ENCODE measurements at places on chromosomes 5 and 9.

GRCh38 chr9:133861692-133862091 lies 123.5 kb upstream of the SARDH start:
- DNase-seq, result no peak

DNA sequence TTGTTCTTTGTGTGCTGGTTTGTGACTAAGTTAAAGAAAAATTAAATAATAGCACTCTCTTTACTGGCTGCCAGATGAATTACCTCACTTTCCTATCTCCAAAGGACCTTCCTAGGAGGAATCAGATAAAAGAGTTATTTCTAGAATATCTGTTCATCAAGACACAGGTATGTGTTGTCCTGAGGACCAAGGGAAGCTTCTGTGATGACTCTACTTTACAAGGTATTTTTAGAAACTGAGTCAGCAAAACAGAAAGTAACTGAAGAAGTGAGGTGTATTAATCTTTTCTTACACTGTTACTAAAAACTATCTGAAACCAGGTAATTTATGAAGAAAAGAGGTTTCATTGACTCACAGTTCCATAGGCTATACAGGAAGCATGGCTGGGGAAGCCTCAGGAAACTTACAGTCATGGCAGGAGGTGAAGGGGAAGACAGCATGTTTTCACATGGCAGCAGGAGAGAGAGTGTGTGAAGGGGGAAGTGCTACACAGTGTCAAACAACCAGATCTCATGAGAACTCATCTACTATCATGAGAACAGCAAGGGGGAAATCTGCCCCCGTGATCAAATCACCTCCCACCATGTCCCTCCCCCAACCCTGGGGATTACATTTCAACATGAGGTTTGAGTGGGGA lies 189.2 kb upstream of the DMAC1 start:
- DNase-seq, result no peak

- DNase-seq, result no peak
These were observed 245.8 kb upstream of the PCSK5 start for GRCh38 chr9:75644649-75645048.

DNA sequence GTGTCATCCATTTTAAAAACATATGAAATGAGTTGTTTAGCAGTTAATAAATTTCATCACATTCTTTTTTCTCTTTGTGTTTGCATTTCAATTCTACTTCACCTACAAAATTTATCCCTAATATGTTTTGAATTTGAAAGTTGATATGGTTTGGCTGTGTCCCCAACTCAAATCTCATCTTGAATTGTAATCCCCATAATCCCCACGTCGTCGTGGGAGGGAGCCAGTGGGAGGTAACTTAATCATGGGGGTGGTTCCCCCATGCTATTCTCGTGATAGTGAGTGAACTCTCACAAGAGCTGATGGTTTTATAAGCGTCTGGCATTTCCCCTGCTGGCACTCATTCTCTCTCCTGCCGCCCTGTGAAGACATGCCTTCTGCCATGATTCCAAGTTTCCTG lies 200.1 kb downstream of the EPB41L4A start:
- DNase-seq, result no peak

DNA sequence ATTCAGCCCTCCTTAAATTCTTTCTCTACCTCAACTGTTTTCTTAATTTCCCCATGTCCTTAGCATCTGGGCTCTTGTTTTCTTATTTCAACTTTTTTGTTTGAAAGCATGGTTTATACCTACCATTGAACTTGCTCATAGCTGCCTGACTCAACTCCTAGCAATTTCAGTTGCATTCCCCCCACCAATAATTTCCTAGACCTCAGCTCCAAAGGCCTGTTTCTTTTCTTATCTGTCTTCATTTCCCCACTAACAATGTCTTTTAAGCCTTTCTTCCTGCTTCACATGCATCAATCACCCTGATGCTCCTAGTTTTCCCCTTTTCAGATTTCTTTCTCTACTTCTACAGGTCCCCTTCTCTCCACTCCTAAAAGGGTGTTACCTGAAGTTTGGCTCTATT lies 129.7 kb upstream of the PDE4D start:
- no peak for DNase-seq

GRCh38 chr9:130001190-130001589 lies 41.8 kb downstream of the FNBP1 start:
- DNase-seq, result no peak

DNA sequence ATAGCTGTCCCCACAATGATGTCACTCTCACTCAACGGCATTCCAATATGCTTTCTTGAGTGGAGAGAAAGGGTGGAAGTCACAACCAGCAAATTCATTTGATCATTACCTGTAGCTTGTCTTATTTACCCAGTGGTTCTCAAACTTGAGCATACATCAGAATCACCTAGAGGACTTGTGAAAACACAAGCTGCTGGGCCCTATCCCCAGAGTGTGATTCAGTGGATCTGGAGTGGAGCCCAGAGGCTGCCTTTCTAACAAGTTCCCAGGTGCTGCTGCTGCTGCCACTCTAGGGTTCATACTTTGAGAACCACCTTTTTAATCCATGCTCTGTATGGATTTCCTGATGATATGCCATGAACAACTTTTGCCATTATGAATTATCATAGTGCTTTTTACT lies 94.7 kb downstream of the KLHL3 start:
- DNase-seq, result no peak

GRCh38 chr9:107948601-107949000 lies 459.0 kb upstream of the KLF4 start:
- no peak for DNase-seq

- DNase-seq, result no peak
These were observed 82.0 kb downstream of the UGCG start for GRCh38 chr9:111978616-111979015.

GRCh38 chr5:88683506-88684135 lies 199.4 kb downstream of the MEF2C start:
- DNase-seq, result no peak

- peak; percentile 35 for DNase-seq
These were observed 105.7 kb upstream of the RANBP3L start for GRCh38 chr5:36407396-36407795.

GRCh38 chr5:171874234-171874633 lies 88.6 kb downstream of the SMIM23 start:
- DNase-seq, result peak; percentile 66

DNA sequence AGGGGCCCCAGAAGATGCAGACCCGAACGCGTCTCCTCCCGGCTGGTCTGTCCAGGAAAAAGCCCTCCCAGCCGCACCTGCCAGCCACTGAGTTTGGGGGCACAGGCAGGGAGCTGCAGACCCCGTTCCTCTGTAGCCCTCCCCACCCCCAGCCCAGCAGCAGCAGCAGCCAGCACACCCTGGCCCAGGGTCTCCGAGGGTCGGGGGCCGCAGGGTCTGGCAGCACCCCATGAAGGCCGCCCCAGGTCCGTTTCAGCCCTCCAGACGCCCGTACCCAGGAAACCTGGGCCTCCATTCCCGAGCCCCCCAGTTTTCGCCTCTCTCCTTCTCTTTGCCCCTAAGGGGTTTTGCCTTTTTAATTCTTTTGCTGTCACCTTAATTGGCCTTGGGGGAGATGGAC lies 19.7 kb downstream of the EXD3 start:
- DNase-seq, result no peak
